Iris pigment epithelial cell (primary cell): ENCODE measurements at places on chromosomes 11 and 22.

GRCh38 chr11:2376751-2377451 lies at the start of gene CD81:
Gene CD81 (plus strand): TSS chr11:2377310. CDS start chr11:2377550, 240 bp downstream.
- no peak for DNase-seq

- peak; percentile 50 for DNase-seq
These were observed 47.9 kb downstream of the PPP6R3 start for GRCh38 chr11:68508425-68508824.

GRCh38 chr11:60343094-60343704 lies 16.1 kb downstream of the MS4A6E start:
- peak; percentile 3 for DNase-seq

DNA sequence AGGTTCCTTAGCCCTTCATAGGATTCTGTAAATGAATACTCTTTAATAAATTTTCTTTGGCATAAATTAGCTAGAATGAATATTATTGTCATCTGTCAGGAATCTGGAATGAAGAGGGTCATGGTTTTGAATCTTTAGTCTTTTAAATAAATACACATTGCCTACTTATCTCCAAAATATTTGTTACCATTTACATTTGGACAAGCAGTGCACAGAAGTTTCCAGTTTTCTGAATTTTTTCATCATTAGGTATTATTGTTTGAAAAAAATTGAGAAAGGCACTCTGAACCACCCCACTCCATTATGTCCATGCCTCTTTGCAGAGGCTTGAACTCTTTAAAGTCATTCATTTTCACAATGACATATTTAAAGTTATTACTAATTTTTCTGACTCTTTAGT lies 549.0 kb upstream of the LUZP2 start:
- no peak for DNase-seq

DNA sequence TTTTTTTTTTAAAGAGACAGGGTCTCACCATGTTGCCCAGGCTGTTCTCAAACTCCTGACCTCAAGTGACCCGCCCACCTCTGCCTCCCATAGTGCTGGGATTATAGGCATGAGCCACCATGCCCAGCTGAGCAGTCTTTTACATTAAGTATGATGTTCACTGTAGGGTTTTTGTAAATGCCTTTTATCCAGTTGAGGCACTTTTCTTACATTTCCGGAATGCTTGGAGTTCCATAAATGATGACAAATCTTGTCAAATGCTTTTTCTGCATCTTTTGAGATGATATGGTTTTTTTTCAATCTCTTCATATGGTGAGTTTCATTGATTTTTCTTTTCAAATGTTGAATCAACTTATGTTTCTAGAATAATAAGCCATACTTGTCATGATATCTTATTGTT lies 29.4 kb upstream of the CTTN start:
- DNase-seq = no peak

DNA sequence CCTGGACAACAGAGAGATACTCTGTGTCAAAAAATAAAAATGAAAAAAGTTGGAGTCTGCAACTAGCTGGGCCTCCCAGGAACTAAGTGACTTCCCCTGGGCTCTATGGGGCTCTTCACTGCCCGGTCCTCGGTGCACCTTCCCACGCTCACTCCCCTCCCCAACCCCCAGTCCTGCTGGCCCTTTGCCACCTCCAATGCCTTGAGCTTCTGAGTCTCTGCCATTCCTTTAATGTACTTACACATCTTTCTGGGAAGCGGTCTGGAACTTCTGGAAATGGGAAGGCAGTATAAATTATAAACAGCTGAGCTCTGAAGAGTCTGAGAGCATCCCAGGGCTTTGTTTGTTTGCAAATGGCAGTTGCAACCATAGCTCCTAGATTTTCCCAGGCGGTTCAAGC lies 5.9 kb upstream of the BATF2 start:
- no peak for DNase-seq

DNA sequence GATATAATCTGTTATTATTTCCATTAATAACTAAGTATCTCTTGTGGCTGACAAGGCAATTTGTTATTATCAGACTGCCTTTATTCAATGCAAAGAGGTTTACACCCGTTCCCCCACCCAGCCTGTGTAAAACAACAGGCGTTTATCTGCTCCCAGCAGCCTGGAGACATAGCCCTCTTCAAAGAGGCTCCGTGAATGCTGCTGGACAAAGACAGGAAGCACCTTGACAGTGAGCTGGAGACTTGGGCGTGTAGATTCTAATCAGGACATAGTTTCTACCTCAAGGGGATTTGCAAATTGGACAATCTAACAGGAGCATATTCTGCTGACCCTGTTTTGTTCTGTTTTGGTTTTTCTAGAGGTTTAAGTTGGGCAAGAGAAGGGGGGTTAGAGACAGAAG lies 733.0 kb upstream of the KIRREL3 start:
- DNase-seq = no peak
